ENCODE measurements at places on chromosomes 2 and 18. TPM values are rescaled to one million over a fixed set of nuclear protein-coding genes. Genes with fewer than 3 reads are reported as not detected.

CFAP210 gene
- total RNA-seq, result not detected

UNC50 gene
- 46.7 TPM for total RNA-seq

KCNJ3 gene
- not detected for total RNA-seq

TEKT4 gene
- not detected for total RNA-seq

RAPGEF4 gene
- 1.4 TPM for total RNA-seq

SCYGR4 gene
- total RNA-seq, result not detected

CYBRD1 gene
- total RNA-seq, result 27.7 TPM

KCNIP3 gene
- total RNA-seq, result 11.1 TPM

GNAL gene
- total RNA-seq, result 32.4 TPM

CNRIP1 gene
- total RNA-seq, result 0.96 TPM

LAMA1 gene
- total RNA-seq, result 25.8 TPM

MATN3 gene
- 0.85 TPM for total RNA-seq

PRR30 gene
- not detected for total RNA-seq

LRP1B gene
- under 0.01 TPM for total RNA-seq

RBM43 gene
- 1.3 TPM for total RNA-seq

GPR17 gene
- total RNA-seq, result not detected

CCDC138 gene
- 4.8 TPM for total RNA-seq

HJURP gene
- total RNA-seq, result 2.2 TPM

ABCG8 gene
- total RNA-seq, result under 0.01 TPM

SIX3 gene
- not detected for total RNA-seq

RTP5 gene
- total RNA-seq, result not detected

MYCN gene
- total RNA-seq, result not detected

ERICH2 gene
- 0.72 TPM for total RNA-seq

CCDC74A gene
- 6.0 TPM for total RNA-seq

DTNA gene
- 2.1 TPM for total RNA-seq

GPC1 gene
- total RNA-seq, result 130 TPM

EFEMP1 gene
- 188 TPM for total RNA-seq

ICOS gene
- total RNA-seq, result not detected

ZNF407 gene
- 11.3 TPM for total RNA-seq

CRYGC gene
- total RNA-seq, result not detected

WNT10A gene
- total RNA-seq, result 7.7 TPM

ZNF521 gene
- total RNA-seq, result 0.72 TPM

TMEM169 gene
- total RNA-seq, result 0.72 TPM

KRTCAP3 gene
- 28.6 TPM for total RNA-seq
